Activated CD4-positive, alpha-beta T cell treated with anti-CD3 and anti-CD28 coated beads, Interleukin-2, amount 50 U/mL, for 1 hour (primary cell): ENCODE measurements at places on chromosomes 3 and 15.

GRCh38 chr15:98439523-98439942, 208.8 kb upstream of the IGF1R start:
- no peak for DNase-seq

DNA sequence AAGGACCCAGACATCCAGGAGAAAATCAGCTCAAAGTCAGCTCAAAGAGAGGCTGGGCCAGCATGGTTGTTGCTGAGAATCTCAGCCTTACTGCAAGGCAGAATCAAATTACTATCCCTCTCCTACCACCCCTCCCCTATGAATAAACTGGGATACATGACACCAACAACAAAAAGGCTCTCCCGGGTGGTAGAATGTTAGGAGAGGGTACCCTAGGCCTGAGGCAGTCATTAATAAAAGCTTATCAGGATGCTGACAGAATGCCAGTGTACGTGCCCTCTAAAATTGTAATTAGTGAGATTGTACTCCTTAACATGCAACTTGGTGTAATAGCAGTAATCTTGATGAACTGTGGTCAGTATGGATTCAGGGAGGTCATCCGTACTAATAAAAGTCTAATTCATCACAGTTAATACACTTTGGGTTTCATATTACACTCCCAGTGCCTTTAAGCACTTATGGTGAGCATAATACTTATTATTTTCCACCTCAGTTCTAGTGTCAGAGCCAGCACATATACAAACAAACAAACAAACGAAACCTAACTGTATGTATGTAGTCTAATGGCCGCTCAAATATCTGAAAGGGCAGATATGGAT, 76.5 kb downstream of the B3GALNT1 start:
- DNase-seq, result no peak

GRCh38 chr3:128463354-128463753, 3.3 kb downstream of the DNAJB8 start:
- DNase-seq, result no peak

DNA sequence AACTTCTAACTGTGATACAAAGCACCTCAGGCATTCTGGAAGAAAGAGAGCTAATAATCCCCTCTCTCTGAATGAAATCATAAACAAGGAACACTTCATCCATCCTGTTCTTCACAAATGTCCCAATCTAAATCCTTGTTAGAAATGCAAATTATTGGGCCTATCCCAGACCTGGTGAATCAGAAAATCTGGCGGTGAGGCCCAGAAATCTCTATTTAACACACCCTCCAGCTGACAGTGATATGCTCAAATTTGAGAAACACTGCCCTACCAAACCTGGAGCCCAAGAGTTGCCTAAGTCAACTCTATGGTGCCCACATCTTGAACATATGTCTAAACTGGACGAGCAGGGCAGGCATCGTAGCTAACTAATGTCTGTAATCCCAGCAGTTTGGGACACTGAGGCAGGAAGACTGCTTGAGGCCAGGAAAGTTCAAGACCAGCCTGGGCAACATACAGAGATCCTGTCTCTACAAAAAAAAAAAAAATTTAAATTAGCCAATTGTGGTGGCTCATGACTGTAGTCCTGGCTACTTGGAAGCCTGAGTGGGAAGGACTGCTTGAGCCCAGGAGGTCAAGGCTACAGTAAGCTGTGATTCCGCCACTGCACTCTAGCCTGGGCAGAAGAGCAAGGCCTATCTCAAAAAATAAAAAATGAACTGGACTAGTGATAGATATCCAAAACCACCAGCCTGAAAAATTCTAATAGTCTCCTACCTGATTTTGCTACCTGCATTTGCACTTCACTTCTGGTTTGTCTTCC, 23.1 kb downstream of the SCAP start:
- DNase-seq, result no peak

DNA sequence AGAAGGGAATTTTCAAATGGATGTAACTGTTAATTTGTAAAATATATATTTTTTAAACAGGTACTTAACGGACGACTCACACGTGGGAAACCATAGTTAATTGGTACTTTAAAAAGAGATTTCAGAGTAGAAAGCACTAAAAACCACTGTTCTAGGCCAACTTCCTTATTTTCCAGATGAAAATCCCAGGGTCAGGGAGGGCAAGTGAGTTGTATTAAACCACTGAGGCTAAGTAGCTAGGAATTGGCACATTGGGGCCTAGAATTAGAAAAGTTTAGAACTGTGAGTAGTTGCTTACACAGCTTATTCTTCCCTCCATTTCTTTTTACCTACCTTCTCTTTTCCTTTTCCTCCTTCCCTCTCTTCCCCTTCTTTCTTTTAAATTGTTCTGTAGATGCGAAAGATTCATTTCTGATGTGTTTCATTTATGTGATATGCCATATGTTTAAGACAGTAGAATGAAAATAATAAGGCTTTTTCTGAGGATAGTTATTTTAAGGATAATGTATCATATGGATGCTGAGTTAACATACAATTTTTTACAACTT, 4.1 kb upstream of the UTS2B start:
- no peak for DNase-seq

- no peak for DNase-seq
Observed at GRCh38 chr15:101494251-101494796, 4.8 kb upstream of the PCSK6 start.

DNA sequence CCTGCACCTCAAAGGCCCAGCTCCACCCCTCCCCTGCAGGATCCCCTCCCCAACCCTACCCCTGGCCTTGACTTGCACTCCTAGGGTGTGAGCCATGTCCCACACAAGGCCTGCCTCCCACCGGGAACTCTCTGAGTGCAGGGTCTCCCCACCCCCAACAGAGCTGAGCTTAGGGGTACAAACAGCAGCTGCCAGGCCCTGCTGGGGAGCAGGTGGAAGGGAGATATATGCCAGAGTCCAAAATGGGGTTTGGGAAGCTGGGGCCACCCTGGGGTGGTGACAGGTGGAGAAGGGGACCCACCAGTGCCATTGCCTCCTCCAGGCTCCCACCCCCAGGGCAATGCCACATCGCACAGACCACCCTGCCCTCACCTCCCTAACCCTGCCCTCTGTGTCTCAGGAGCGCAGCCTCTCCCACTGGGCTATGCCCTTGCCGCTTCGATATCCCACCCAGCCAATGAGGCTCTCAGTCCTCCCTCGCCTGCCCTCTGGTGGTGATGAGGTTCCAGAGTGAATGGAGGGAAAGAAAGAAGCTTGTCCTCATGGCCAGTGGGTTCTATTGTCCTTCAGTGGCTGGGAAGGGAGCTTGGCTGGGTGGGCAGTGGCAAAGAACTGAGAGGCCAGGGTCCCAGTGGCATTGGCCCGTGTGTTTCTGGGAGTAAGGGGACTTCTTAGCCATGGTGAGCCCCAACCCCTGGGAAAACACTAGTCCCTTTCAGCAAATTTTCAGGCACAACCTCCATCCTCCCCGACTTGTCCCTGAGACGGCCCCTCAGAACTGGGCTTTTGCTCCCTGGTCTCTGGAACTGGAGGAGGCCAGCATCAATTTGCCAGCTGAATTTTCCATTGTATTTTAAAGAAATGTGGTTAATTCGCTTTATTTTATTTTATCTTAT, 46.8 kb downstream of the CYP11A1 start:
- DNase-seq, result peak; percentile 39

GRCh38 chr3:174270841-174271240, 588.3 kb upstream of the NAALADL2 start:
- DNase-seq, result no peak

- DNase-seq, result no peak
Observed at GRCh38 chr3:184603151-184604030, 41.8 kb downstream of the EPHB3 start.

DNA sequence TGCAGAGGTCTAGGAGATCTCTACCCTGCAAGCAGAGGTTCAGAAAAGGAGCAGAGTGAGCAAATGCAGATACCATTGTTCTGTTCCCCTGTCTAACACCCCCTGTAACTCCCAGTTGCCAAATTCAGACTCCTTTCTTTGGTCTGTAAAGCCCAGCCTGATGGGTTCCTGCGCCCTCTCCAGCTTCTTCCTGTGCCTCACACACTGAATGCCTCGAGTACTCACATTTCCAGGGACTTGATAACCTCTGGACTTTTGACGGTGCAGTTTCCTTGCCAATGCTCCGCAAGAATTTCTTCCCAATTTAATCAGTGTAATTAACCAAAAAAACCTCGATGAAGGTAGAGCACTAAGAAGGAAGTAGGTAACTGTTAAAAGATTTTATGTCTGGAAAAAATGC, 19.3 kb downstream of the PDE8A start:
- DNase-seq, result no peak

DNA sequence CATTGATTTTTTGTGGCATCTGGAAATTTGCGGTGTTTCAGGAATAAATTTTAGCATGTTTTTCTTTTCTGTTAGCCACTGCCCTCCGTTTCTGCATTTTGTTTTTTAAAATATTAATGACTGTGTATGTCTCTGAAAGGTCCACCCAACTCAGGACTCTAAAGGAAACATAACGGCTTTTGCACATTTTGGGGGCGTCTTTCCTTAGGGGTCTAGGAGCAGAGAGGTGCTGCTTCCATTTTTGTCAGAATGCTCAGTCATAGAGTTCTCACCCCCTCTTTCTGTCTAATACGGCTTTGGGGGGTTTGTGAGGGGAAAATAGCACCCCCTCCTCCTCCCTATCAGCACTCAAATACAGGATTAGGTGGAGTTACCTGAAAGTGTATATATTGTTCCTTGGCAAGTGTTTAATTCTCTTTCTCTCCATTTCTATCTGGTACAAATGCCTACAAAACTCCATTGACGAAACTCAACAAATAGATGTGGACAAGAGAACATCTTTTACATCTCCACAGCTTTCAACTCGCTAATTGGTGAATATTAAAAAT, 219.4 kb downstream of the MEIS2 start:
- DNase-seq, result no peak

- no peak for DNase-seq
Observed at GRCh38 chr3:63961891-63962290, 49.7 kb upstream of the SCAANT1 start.

GRCh38 chr3:48501196-48501595, 2.8 kb downstream of the SHISA5 start:
- no peak for DNase-seq

DNA sequence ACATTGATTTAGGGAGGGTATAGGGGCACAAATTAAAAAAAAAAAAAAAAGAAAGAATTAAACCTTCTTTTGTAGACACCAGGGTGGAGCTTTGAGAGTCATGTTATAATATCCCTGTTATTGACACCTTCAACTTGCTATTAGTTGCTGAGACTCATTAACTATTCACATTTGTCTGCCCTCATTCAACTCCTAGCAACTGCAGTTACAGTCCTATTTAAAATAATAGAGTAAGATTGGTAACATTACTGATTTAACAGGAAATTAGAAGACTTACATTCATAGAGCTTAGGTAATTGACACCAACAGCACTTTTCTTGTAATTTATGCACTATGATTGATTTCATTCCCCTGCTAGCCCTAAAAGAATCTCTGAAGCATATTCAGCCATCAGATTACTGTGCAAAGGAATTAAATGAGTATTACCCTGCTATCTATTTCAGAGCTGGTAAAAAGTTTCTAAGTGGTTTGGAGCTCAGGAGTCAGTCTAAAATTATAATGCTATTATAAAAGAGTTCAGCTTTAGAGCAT, 148.8 kb upstream of the TBL1XR1 start:
- DNase-seq, result no peak

- DNase-seq, result no peak
Observed at GRCh38 chr15:92505611-92506010, 111.9 kb downstream of the ST8SIA2 start.

DNA sequence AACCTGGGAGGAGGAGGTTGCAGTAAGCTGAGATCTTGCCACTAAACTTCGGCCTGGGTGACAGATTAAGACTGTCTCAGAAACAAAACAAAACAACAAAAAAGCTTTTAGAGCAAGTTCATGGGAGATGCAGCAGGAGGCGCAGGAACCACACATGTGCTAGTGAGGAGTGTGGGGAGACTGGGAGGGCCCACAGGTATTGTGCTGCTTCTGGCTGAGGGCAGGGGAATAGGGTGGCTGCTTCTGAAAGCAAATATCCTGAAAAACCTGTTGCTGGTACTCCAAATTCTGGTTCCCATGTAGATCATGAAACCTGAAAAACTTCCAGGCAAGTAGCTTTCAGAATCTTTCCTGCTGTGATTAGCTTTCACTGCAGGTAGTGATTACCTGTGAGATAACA, 22.1 kb downstream of the TYRO3 start:
- no peak for DNase-seq

DNA sequence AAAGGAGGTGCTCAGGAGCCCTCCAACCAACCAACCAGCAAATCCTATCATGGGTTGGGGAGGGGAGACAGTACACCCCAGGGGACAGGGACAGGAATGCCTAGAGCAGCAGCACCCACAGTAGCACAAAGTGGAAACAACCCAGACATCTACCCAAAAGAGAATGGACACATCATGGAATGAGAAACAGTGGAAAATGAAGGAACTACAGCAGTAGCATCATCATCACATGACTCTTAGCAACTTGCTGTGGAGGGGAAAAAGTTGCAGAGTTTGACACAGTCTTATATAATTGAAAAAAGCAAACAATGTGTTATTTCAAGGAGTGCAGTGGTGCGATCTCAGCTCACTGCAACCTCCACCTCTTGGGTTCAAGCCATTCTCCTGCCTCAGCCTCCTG, 11.0 kb downstream of the C3orf22 start:
- no peak for DNase-seq

- DNase-seq, result no peak
Observed at GRCh38 chr3:14991818-14992612, 44.6 kb downstream of the NR2C2 start.

- DNase-seq, result no peak
Observed at GRCh38 chr15:31752065-31752762, 278.1 kb upstream of the CHRNA7 start.

DNA sequence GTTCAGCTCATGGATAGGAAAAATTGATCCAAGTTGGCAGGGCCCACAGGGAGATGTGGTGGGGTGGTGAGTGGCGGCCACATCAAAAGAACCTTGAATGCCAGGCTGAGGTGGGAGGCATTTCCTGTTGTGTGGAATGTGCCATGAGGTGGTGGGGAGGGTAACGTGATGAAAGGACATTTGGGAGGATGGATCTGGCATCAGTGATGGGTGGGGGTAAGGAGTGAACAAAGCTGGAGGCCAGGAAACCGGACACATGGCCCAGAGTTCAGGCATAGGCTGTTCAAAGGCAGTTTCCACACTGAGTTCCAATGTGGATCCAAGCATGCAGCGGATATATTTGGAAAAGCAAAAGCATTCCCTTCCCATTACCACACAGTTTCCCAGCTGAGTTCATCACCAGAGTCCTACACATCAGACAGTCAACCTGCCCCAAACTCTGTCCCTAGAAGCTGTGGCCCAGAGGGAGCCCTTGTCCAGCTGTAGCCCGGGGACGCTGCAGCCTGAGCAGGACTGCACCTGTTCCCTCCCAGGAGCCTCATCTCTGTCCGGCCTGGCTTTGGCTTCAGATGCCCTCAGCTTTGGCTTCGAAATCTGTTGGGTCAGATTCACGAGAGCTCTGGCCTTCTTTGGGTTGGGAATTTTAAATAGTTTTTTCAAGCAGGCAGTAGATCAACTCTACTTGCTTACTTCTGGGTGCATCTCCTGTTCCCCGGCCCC, 37.8 kb upstream of the GOLGA6B start:
- no peak for DNase-seq
